Activated naive CD8-positive, alpha-beta T cell treated with anti-CD3 and anti-CD28 coated beads, Interleukin-2, amount 50 U/mL, for 16 hours (primary cell): ENCODE measurements at places on chromosomes 16 and 17.

DNA sequence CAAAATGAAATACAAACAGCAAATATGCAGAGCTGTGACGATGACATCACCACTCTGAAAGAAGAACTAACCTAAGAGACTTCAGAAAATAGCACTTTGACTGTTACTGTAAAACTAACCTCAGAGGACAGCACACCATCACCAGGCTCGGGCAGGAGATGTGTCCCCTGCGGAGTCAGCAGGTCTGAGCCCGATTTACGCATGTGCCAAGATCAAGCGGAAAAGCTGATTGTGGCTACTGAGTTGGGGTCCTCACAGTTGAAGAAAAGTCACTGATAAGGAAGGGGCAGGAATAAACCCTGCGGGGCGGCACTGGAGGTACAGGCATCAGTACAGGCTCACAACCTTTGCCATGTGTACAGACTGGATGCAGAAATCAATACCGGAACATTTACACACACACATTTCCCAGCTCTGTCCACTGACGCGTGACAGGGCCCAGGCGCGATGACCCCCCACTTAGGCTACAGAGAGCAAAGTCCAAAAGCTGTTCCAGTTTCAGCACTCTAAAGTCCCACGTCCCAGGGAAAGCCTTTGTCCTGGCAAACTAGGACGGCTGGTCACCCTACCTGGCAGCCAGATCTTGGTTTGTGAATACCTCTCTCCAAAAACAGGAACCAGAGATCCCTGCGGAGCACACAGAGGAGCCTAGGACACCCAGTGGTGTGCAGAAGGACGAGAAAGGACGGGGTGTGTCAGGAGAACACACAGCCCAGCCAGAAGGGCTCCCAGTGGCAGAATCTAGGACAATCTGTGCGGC lies 21.5 kb downstream of the TRAP1 start:
- no peak for DNase-seq

DNA sequence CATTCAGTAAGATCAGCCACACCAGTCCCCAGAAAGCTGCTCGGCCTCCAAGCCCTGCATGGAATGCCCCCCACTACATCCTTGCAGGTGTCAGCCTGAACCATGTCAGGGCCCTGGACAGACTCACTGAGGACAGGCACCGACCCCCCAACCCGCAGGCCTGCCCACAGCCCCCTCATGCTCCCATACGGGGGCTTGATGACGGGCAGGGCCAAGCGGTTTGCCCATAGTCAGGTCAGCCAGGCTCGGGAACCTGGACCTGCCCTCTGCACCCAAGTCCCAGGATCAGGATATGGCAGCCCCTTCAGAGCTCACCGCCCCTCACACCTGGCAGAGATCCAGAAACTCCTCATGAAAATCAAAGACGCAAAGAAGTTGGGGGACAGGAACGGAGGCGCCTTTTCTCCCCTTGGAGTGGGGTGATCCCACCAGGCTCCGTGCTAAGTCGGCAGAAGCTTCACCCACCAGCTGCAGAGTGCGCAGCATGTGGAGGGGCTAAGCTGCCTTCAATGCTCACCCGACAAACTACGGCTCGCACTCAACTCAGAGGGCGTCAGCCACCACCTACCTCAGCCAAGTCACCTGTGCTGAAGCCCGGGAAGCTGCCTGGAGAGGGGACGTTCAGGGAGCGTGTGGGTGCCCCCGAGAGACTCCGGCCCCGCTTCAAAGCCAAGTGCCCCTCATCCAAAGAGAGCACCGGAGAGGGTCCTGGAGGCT lies 26.5 kb downstream of the GNPTG start:
- DNase-seq, result no peak

DNA sequence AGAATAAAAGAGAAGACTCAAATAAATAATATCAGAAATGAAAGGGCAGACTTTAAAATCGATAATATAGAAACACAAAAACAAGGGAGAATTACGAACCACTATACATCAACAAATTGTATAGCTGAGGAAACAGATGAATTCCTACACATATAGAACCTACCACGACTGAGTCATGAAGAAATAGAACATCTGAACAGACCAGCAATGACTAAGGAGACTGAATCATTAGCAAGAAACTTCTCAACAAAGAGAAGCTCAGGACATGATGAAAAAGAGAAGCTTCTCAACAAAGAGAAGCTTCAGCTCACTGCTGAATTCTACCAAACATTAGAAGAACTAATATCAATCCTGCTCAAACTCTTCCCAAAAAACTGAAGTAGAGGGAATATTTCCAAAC lies 255.9 kb downstream of the CEP112 start:
- DNase-seq, result no peak

- no peak for DNase-seq
These were observed 22.0 kb upstream of the CCL1 start for GRCh38 chr17:34384822-34385605.
